Memory B cell (primary cell): ENCODE measurements at places on chromosomes 16 and 17.
A peak's percentile ranks its signal among the peaks of the same experiment; 100 is the strongest.

GRCh38 chr17:33292981-33293867 is at the start of gene ASIC2:
ASIC2 (minus strand) TSS chr17:33293295.
- no peak for DNase-seq

DNA sequence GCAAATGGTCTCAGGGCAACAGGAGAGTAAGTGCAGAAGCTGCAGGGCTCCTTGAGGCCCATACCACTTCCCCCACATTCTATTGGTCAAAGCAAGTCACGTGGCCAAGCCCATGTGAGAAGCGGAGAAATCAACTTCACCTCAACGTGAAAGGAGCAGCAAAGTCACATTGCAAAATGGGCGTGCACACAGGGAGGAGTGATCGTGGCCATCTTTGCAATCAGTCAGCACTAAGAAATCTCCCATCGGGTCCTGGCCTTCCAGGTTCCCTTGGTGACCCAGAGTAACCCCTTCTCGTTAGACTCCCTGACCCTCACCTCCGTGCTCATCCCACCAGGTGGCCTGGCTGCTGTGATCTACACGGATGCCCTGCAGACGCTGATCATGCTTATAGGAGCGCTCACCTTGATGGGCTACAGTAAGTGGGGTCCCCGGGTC is 38.0 kb downstream of the SLC5A11 start:
- DNase-seq: no peak

- no peak for DNase-seq
Measured at GRCh38 chr17:11412654-11413053, 171.6 kb downstream of the SHISA6 start.

GRCh38 chr17:266701-267667 is 85.5 kb upstream of the DOC2B start:
- no peak for DNase-seq

GRCh38 chr17:76481071-76481655 is 13.8 kb downstream of the AANAT start:
- DNase-seq: peak; percentile 58

DNA sequence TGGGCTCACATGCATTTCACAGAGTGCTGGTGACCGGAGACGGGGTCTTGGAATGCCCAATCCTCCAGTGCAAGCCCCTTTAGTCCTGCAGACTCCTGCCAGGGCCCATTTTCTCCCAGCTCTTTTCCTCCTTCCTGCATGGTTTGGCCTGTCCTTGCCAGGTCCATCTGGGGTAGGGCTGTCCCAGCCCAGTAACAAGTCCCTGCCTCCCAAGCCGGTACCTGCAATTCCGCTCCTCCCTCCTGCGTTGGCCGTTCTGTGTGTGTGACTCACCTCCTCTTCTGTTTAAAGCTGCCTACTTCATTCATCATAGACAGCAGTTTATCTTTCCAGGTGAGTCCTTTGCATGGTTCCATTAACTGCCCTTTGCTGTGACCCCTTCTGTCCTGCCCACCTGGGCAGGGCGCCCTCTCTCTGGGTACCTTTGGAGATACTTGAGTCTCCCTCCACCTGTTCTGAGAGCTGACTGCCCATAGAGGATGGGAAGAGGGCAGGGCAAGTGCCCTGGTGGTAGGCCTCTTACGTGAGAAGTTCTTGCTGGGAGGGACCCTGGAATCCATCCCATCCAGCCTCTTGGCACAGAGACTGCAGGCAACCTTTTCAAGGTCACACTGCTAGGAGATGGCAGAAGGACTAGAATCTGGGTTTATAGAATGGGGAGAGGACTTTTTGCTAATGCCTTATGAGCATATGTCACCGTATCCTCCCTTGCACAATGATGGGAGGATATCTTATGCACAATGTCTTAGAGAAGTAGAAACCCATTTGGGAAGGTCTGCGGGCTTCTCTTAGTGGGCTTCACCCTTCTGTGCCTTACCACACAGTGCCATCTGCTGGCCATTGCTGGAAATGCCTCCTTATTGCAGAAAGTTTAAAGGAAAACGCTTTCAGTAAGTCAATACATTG is 29.7 kb upstream of the LGALS9 start:
- peak; percentile 83 for DNase-seq

DNA sequence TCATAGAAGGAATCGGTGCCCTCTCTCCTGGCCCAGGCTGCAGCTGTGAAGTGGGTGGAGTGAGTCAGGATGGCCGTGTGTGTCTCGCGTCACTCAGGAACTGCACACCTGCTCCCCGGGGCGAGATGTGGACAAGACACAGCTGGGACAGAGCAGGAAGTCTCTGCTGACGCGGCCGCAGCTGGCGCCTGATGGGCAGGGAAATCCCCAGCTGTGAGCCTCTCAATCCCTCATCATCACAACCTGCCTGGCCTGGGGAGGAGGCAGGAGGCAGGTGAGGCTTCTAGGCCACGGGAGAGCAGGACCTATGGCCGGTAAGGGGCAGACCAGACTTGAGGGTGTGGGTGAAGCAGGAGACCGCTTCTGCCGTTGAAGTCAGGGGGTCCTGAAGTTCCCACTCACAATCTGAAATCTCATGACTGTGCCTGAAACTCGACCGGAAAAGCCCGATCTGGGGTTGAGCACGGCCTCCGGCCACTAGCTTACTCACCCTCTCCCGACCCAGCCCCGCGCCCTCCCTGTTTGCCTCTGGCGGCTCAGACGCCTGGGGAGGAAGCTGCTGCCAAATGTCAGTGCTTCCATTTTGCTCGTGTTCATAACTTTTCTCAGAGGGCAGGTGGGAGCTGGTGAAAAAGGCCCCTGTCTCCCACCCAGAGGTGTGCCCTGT is 1.1 kb upstream of the TRPV3 start:
- DNase-seq: peak; percentile 89

GRCh38 chr16:11372829-11373306 is 27.6 kb downstream of the RMI2 start:
- no peak for DNase-seq

- no peak for DNase-seq
Measured at GRCh38 chr17:7122381-7122780, 7.8 kb upstream of the ASGR2 start.

GRCh38 chr17:44940317-44940716 is 7.3 kb downstream of the KIF18B start:
- DNase-seq: no peak

- DNase-seq: no peak
Measured at GRCh38 chr17:27496437-27496943, 40.2 kb downstream of the KSR1 start.

- no peak for DNase-seq
Measured at GRCh38 chr16:51868631-51869030, 678.3 kb downstream of the TOX3 start.

DNA sequence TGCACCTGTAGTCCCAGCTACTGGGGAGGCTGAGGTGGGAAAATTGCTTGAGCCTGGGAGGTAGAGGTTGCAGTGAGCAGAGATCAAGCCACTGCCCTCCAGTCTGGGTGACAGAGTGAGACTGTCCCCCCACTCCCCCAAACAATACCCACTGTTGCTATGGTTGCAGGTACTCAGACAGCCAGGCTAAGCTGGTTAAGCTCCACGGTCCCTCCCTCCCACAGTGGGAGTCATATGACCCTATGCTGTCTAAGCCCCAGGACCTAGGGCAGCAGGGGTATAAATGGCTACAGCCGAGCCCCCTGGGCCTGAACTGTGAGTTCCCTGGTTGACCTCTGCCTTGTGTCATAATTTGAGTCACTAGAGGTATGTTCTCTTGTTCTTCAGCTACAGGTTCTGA is 15.9 kb upstream of the RPRML start:
- no peak for DNase-seq

DNA sequence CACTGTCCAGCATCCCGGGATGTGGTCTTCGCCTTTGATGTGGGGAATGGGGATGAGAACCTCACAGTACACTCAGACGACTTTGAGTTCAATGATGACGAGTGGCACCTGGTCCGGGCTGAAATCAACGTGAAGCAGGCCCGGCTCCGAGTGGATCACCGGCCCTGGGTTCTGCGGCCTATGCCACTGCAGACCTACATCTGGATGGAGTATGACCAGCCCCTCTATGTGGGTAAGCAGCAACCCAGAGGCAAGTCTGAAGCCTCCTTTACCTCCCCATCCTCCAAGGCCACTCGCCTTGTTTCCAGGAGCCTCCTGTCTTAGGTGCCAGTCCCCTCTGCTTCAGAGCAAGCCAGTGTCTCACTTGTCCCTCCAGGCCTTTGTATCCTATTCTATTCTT is 10.2 kb downstream of the CNTNAP1 start:
- DNase-seq: no peak

- DNase-seq: no peak
Measured at GRCh38 chr17:82202981-82203380, 9.7 kb downstream of the CCDC57 start.

DNA sequence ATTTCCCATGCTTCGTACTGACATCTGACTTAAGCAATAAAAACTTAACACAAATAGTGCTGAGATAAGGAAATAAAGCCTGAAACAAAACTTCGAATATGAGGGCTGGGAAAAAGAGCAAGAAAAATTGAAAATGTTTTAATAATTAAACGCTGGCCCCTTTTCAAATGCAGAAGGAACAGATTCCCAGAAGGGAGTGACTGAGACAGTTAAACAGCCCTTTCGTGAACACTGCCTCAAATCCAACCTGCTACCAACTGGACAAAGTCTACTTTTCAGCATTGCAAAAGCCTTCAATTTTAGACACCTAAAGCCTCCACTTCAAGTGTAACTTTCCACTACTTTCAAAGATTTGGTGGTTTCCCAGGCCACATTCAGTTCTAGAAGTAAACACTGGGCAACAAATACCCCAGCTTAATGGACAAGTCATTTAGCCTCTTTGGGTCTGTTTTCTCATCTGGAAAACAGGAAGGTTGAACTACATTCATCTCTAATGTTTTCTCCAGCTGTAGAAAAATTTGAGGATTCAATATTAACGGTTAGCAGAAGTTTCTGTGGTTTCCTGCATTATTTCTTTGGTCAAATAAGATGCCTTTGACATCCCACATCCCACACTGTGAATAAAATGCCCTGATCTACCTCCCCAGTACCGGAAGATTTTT is 11.8 kb downstream of the RFFL start:
- no peak for DNase-seq

DNA sequence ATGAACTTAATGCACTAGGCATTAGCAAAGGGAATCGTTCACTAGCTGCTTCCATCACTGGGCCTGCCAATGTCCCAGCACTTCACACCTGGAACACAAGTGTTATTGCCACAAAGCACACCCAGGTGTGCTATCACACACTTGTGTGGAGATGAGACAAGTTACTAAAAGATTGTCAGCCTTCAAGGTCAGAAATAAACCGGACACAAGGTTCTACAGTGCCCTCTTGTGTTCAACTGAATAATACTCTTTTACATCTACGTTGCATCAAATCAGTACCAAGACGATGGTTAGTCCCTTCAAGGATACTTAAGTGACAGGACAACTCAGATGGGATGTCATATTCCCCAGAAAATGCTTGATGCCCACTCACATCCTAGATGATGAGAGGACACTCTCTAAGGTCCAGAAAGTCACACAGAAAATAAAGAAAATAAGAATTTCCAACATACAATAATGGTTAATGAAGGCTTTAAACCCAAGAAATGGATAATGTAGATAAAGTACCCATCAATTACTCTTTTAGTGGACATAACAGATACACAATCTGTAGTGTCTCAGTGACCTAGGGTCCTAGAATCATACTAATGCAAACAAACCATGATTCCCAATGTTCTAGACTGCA is 16.4 kb upstream of the GLG1 start:
- DNase-seq: no peak

DNA sequence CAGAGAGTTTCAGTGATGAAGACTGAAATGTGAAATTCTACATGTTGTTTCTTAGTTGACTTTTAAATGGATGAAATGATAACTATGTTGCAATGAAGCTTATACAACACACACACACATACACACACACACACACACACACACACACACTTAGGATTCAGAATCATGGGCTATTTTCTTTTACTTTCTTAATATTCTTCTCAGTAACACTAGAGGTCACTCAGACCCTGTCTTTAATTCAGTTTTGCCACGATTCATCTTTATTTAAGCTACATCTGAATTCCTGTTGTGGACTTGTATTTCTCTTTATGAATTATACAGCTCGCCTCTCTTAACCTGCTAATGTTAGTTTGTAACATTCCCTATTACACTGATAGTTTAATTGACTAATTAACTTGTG is 109.6 kb upstream of the GOT2 start:
- no peak for DNase-seq

DNA sequence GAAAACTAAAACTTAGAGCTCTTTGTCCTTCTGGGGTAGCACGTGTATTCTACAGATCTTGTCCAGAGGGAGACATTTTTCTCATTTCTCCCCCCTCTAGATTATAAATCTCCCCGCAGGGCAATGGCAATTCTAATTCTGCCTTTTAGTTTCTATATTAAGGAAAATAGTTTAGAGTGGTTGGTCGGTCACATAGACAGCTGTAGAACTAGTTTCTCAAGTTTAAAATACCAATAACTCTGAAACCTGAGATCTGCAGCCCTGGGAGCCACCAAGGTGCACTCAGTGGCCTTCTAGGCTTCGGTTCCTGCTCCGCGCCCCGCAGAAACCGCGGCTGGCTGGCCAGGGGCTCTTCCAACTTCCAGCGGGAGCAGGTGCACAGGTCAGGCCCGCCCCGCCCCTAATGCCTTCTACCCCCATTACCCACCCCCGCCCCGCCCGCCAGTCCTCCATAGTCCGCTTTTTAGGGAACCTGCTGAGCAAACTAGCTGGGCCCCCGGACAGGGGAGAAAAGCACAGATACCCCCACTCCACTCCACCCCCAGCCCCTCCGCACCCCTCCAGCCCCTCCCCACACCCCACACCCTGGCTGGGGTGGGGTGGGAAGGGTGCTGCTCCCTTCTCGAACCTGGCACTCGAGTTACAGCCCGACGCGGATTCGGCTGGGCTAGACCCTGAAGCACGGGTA is 431 bp downstream of the SLFN11 start:
- DNase-seq: peak; percentile 14

DNA sequence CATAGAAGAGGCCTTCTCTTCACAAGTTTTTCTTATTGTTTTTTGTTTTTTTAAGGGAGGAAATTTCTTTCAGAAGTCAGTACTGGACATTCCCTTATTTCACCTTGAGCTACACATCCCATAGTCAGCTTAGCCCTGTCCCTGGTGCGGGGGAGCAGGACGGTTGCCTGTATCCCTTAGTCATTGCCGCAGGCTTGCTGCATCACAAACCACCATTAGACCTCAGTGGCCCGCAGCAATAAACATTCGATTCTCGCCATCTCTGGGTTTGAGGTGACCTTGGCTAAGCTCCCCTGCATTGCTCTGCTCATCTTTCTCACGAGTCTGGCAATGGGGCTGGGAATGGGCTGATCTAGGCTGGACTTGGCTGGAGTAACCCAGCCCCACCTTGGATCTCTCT is 692.5 kb downstream of the WWOX start:
- DNase-seq: no peak
